ENCODE measurements at places on chromosomes 11 and 22.
A peak's percentile ranks its signal among the peaks of the same experiment; 100 is the strongest.

DNA sequence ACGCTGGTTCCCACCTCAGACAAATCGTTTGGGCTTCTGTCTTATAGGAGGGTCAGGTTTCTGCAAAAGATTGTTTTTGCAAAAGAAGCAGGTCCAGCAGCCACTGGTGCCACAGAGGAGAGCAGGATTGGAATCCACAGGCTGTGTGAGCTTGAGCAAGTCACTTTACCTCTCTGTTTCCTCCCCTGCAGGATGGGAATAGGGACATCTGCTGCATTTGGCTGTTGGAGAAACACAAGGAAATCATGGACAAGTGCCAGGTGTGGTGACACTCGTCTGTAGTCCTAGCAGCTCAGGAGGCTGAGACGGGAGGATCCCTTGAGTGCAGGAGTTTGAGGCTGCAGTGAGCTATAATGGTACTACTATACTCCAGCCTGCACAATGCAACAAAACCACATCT, 422.6 kb downstream of the MN1 start:
- DNase-seq = no peak

GRCh38 chr11:75782540-75783263, 14.1 kb downstream of the DGAT2 start:
- no peak for DNase-seq

GRCh38 chr11:77126156-77126775, 1.8 kb upstream of the MYO7A start:
- DNase-seq = no peak

DNA sequence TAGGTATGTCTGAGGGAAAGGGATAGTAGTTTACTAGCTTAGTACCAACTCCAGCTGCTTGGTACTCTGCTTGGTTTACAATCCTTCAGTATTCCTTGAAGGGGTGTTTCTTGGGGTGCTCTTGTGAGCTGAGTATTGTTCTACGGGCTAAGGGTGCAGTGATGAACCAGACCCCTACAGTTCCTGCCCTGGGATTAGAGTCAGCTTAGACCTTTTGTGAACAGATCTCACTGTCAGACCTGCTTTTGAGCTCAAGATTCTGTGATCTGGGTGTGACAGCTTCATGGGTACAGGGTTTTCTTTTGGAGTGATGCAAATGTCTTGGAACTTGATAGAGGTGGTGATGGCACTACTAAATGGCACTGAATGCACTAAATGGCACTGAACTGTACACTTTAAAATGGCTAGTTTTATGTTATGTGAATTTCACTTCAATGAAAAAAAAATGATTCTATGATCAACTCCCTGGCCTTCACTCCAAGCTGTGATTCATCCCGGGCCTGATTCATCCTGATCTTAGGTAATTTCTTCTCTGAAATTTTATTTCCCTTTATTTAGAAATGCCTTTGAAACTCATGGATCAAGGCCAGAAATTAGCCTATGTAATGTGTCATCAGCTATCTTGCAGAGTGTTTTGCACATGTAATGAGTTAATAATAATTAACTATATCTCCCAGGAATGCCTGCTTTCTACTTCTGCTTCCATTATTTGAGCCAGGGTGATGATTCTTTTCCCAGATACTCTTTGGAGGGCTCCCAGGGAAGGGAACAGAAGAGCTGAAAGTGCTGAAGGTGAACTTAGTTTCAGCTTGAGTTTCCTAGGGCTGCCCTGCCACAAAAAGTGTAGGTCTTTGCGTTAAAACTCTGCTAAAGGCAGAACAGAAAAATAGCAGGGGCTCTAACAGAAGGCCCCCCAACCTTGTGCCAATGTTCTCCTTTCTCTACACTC, 87.9 kb downstream of the NCAM1 start:
- DNase-seq = no peak

- DNase-seq = no peak
Observed at GRCh38 chr11:10308201-10308954, 3.5 kb downstream of the ADM start.

- no peak for DNase-seq
Observed at GRCh38 chr11:88354912-88355311, 17.4 kb upstream of the CTSC start.

DNA sequence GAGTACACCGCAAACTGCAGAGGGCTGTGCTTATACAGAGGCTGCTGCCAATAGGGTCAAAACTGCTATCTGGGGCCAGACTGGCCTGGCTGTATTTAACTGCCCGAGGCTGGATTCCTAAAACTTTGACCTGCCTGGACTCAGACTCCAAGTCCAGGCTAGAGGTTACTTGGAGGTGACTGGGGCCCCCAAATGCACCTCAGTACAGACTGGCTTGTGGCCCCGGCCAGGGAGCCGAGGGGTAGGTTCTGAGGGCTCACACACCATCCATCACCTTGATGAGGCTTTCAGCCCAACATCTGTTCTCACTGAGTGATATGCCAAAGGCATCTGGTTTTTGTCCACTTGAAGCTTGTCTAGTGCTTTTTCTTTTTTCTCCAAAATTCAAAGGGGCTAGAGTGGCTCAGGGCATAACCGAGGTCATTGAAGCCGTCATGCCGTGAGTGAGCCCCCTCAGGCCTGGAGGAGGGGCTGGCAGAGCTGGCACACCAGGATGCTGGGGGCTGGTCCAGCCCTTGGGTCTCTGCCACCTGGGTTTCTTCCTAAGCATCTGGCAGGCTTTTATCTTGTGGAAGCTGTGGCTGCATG, 52.4 kb upstream of the TTLL12 start:
- DNase-seq = no peak

- no peak for DNase-seq
Observed at GRCh38 chr22:45970705-45971407, 6.1 kb downstream of the WNT7B start.

DNA sequence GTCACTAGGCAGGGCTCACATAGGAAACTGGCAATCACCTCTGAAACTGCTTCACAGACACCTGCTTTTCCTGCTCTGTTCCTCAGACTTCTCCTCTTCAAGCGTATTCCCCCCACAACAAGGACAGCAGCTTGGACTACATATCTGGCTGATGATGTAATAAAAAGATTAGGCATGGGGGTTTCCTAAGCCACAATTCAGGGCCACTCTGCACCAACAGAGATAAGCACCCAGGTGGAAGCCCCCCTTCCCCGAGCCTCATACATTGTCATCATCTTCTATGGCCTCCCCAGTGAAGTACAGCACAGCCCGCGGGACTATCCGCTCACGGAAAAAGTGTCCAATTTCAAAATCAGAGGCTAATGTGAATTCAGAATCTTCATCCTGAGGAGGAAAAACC, 25.0 kb upstream of the PHLDA2 start:
- no peak for DNase-seq

- DNase-seq = no peak
Observed at GRCh38 chr11:103499710-103500340, 390.6 kb downstream of the DYNC2H1 start.

DNA sequence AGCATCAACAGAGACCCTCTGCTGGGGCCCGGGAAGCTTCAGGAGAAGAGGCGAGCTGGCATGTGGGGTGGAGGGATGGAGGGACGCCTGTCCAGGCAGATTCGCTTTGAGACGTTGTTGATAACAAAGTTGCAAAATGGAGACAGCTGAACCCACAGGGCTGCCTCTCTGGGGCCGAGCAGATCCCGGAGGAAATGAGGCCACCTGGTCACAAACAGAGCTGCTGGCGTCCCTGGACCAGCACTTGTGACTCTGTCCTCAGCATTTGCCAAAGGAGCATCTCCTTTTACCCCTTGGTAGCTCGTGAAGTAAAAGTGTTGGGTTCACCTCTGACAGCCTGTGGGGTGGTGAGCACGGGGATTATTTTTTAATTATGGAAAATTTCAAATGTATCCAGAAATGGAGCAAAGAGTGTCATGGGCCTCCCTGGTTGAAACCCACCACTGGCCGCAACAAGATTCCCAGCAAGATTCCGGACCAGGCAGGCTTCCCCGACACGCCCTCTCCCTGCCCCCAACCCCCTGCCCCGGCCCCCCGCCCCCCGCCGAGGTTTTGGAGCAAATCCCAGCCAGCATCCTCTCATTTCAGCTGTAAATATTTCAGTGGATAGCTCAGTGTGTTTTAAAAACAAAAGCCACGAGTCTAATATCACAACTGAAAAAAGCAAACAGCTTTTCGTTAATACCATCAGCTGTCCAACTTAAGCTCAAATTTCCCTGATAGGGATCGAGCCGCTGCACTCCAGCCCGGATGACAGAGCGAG, 20.3 kb downstream of the GRAMD4 start:
- DNase-seq = no peak

DNA sequence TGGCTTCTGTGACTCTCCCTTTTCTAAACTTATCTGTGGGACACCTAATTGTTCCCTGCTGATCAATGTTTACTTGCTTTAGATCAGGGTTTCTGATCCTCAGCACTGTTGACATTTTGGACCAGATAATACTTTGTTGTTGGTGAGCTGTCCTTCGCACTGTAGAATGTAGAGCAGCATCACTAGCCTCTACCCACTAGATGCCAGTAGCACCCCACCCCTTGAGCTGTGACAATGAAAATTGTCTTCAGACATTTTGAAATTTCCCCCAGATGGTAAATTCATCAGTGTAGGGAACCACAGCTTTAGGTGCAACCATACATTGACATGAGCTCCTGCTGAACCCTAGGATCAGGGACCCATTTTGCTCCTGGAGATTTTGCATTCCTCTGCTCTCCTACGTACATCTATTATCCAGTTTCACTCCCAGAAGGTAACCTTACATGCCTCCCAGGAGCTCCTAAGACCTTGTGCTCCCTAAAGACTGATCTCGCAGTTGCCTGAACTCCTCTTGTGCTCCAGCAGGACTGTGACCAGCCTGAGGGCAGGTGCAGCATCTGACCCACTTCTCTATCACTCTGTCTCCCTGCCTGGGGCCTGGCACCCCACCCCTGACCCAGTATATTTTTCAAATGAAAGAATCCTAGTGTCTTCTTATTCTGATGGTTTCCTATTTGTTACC, 107.8 kb downstream of the FAR1 start:
- peak; percentile 4 for DNase-seq

- DNase-seq = no peak
Observed at GRCh38 chr11:77515063-77515462, 41.2 kb upstream of the PAK1 start.

GRCh38 chr22:23504516-23504915, 75.6 kb downstream of the IGLL1 start:
- no peak for DNase-seq

DNA sequence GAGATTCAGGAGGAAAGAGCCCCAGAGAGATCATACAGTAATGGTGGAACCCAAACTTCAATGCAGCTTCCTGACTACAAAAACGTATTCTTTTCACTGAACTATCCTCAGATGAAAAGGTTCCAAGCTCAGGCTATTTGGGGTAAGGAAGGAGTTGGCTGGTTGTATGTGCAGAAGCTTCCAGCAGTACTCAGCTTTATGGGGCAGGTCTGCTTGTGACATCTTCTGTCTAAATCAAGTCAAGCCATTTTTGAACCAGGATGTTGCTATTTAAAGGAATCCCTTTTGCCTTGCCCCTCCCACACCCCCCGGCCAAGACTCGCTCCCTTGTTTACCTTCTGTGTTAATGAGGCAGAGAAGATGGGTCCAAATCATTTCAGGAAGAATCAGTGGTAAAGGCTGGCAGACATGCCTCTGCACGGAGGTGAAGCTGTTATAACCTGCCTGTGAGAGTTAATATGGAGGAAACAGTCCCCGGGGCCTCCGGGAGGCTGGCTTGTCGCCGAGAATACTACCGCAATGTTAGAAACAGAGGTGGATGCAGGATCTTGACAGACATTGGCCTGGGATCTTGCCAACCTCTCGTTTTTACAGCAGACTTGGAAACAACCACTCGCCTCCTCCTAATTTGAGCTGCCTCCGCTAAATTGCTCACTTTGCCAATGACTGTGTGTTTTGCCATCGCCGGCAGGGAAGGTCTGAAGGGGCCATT, 45.4 kb downstream of the TIMP3 start:
- DNase-seq = no peak

- no peak for DNase-seq
Observed at GRCh38 chr11:111797145-111797581, 31.0 kb upstream of the PPP2R1B start.

DNA sequence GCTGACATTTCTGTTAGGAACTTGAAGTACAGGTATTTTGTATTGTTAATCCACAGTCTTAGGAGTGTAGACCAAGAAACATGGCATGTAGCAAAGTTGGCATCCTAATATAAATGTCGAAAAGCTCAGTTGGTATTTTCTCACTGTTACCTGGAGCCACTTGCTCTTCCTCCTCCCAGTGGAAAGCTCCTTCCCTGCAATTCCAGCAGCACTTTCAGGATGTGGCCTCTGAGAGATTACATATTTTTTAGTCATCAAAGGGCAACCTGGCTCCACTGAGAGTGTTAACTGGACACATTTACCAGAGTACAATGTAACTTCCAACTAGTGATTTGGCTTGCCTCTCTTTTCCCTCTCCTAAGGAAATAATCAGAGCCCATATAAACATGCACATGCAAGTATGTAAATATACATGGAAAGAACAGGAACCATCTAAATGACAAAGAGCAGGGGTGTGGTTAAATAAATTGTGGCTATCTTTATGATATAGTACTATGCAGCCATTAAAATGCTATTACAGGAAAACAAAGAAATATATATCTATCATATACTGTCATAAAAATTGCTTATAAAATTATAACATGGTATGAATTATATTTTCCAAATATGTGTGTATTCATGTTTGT, 14.3 kb upstream of the EED start:
- DNase-seq = no peak

DNA sequence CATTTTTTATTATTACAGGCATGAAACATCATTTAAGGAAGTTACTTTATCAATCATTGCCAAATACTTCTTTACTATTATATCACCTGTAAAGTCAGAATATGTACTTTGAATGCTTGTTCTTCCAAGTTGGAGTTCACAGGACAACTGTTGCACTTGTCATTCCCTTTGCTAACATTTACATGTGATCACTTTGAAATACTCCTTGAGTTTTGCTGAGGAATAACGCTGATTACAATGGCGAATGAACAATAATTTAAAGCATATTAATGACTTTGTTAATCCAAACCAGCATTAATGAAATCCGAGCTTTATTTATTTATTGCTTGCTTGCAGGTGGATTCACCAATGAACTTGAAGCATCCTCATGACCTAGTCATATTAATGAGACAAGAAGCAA, 20.2 kb downstream of the TTC17 start:
- DNase-seq = no peak

GRCh38 chr22:37472418-37473006, 13.7 kb downstream of the MFNG start:
- no peak for DNase-seq

DNA sequence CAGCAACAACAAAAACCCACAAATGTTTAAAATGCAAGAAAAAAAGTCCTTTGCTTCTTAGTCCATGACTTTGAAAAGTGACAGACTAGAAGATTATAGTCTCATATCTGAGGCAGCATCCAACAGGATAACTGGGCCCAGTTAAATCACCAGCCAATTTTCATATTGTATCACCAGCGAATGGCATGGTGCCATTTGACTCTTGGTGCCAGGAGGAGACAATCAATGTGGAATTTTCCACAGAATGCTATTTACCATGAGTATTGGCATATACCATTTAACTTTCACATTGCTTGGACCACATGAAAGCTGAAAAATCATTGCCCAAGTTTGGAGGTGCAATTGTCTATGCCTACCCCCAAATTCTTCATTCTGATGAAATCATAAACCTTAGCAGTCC, 255.5 kb downstream of the TENM4 start:
- DNase-seq = no peak

- DNase-seq = no peak
Observed at GRCh38 chr11:134623711-134624110, 211.7 kb upstream of the B3GAT1 start.

- DNase-seq = no peak
Observed at GRCh38 chr11:15901790-15902189, 454.6 kb downstream of the SOX6 start.

All from stimulated activated CD8-positive, alpha-beta memory T cell treated with anti-CD3 and anti-CD28 coated beads, Interleukin-4, amount 100 ng/mL, for 4 hours (primary cell).